Anterior cingulate cortex (tissue), 58 donors: ENCODE measurements at places on chromosomes 16 and 17.

GRCh38 chr16:49471038-49471727, 97.6 kb downstream of the C16orf78 start:
- no peak for DNase-seq

DNA sequence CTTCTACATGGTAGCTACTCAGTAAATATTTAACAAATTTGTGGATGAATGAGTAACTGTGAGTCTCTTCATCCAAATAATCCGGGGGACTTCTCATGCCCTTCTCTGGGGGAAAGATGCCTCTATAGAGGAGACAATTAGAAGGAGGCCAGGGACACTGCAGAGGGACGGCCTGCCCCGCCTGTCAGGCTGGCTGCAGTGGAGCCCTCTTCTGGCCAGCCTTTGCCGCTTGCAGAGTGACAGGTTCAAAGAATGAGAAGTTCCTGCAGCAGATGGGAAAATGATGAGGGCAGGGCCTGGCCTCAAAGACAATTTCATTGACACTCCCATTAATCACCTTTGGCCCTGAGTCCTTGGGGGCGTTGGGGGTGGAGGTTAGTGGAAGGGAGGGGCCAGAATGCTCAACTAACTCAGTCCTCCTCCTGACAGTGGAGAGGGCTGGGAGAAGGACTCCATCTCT, 339.0 kb downstream of the MAF start:
- DNase-seq = no peak

DNA sequence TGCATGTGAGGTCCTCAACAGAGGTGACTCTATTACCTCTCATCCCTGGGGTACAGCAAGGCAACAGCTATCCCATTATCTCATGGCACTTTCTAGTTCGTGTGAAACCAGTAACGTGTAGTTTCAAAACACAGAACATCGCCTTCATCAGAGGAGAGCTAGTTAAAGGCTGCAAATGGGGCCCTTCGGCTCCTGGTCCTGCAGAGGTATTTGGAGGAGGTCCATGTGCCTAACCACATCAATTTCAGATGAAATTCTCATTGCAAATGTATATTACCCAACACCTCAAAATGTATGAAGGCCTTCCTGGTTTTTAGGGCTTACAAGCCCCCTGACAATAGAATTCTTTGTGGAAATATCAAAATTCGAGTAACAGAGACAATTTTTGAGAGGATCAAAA, 95.7 kb upstream of the PSMD7 start:
- no peak for DNase-seq

GRCh38 chr17:17849845-17850373, 13.1 kb upstream of the SREBF1 start:
- no peak for DNase-seq

DNA sequence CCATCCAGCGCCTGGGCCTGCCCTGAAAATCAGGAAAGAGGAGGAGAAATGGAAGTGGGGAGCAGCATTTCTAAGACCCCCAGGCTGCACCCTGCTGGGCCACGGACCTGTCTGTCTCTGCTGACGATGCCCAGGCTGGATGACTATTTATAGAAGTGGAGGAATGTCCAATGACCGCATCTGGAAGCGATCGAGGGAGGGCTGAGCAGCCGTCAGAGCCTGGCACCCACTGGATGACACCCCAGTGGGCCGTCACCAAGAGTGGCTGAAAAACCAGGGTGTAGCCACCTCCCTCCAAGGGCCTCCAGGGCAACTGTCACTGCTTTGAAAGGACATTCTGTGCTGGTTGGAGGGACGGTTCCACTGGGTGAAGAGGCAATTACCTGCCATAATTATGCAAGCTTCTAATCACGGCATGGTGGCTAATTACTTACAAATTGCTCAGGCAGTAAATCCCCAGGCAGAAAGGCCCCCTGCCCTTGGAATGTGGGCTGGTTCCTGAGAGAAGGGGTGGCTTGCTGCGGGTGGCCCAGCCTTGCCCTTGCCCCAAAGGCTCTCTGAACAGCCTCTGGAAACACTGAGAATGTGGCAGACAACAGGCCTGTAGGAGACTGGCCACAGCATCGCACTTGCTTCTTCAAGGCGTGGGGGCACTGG, 332.1 kb downstream of the C16orf95 start:
- DNase-seq = no peak

GRCh38 chr16:88353691-88354090, 29.1 kb upstream of the ZNF469 start:
- DNase-seq = no peak

GRCh38 chr16:27265982-27266381, 2.6 kb downstream of the NSMCE1 start:
- no peak for DNase-seq

- DNase-seq = no peak
Observed at GRCh38 chr16:78441298-78441697, 341.8 kb downstream of the WWOX start.

- DNase-seq = peak; percentile 52
Observed at GRCh38 chr16:29994600-29995323, 655 bp downstream of the HIRIP3 start.

DNA sequence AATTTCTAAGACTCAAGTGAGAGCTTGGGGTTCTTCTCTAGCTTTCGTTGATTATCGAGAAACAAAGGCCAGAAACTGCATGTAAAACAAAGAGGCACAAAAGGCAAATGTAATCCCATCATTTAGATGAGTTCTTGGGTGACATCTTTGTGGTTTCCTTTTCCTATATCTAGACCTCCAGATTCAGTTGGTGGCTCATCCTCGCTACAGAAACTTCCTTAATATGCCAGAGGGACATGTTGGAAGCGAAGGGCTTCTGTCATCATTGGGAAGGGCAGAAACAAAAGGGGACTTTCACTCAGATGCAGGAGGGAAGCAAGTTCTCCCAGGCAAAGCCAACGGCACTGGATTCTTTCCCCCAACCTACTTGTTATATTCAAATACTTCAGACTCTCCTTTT, 150.6 kb upstream of the ZFHX3 start:
- DNase-seq = no peak

DNA sequence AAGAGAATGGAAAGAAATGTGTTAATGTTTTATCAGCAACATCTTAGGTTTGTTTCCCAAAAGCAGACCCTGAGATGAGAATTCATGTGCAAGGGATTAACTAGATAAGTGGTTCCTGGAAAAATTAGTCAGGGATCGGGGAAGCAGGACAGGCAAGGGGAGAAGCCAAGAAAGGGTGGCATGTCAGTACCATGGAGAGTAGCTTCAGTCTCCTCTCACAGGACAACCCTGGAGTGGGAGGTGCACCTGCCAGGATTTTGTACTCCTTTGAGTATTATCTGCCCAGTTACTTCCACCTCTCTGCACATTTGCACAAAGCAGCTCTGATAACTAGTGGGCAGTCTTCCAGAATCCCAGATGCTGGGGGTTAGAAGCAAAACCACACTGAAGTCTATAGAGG, 117.0 kb downstream of the RGS9 start:
- no peak for DNase-seq

- DNase-seq = no peak
Observed at GRCh38 chr16:56423584-56424403, 1.6 kb downstream of the AMFR start.

DNA sequence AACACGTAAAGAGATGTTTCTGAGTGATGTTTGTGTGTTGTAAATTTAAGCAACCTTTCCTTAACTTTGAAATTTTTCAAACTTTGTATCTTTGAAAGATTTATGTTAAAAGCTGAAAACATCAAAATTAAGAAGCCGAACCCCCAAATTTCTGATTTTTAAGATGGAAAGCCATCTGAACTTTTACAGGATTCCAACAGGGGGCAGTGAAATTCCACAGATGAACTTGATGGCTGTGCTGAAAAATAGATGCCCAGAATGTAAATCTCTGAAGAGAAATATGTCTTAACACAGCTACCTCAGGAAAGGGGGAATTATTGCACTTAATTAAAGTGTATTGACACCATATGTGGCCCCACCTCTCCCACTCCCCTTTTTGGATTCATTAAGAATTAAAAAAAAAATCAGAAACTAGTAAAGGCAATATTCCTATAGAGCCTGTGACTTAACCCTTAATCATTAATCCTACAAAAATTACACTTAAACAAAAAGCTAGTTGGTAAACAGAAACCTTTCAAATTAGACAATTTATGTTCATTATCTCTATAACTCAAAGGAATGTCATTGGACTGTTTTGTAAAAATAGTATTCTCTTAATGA, 597.9 kb downstream of the KCNJ2 start:
- DNase-seq = no peak

DNA sequence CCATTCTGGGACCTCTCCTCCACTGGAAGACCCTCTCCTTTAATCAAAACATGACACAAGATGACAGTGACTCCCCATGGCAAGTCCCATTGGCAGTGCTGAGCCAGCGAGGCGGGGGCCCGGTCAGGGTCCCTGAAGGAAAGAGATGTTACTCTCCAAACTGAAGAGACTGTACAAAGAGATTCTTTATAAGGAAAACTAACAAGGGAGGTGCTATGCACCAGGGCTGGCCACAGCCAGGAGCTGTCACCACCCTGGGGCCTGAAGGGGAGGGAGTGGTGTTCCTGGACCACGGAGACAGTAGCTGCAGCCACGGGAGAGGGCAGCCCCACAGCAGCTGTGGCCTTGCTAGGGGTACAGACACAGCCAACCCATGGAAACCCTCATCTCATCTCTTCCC, 123.1 kb downstream of the XYLT1 start:
- DNase-seq = no peak

DNA sequence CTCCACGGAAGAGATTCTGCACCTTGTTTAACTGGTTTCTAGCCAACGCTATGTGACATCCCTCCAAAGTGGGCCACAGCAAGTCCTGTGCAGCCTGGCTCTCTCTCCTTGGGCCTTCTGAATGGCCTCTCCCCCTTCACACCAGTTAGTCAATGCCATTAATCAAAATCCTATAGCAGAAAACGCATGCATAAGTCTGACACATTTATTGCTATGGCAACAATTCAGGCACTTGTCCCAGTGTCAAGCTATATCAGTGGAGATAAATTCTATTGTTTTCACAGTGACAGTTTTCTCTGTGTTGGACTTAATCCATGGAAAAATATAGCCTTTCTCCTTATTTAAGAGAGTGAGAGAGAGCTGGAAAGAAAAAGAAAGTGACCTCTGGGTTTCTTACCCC, 87.2 kb upstream of the TOX3 start:
- no peak for DNase-seq

DNA sequence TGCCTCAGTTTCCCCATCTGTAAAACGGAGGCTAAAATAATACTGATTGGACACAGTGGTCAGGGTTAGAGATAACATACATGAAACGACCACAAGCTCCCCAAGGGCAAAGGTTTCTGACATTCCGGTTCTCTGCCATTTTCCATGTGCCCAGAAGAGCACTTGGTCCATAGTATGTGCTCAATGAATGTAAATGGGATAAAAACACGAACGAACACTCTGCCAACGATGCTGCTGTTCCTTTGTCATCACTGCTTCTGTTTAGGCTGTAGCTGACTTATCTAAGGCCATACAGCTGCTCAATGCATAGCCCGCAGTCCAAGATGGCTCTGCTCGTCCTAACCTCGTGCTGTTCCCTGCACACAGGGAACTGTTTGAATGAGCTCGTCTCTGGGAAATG, 102.0 kb downstream of the RMI2 start:
- no peak for DNase-seq

DNA sequence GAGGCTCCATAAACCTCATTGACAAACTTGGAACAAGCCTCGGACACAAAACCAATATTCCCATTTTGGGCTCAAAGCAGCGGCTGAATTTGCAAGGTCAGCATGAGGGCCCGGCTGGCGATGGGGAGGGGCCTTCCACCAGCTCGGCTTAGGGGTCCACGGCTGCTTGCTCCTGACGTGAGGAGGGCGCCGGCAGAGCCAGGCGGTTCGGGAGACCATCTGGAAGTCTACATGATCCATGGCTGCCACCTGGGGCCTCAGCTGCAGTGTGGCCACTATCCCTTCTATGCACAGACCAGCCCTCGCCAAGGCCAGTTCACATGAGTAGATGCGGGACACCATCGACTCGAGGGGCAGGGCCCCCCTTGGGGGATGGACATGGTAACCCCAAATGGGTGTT, 39.1 kb downstream of the NDEL1 start:
- DNase-seq = no peak

DNA sequence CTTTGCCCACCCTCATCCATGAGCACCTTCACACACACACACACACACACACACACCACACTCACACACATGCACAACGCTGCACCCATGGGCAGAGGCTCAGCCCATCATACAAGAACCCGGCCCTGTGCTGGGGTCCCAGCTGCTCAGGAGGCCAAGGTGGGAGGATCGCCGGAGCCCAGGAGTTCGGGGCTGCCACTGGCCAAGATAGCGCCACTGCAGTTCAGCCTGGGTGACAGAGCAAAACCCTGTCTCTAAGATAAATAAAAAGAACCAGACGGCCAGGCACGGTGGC, 3.4 kb upstream of the FSCN2 start:
- no peak for DNase-seq

DNA sequence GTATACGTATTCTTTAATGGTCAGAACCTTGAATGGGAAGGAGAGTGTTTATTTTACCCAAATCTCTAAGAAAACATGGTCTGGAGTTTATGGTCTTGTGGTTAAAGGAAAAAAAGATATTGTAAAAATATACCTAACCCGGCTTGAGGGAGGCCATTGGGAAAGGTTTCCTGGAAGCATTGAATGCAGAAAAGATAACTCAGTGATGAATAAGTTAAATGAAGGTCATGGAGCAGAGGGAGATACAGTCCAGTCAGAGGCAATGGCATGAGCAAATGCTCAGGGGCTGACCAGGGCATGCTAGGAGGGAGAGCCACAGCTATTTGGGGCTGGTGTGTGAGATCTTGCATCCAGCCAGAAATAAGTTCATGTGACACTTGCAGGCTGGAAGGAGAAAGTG, 430.4 kb upstream of the CDH5 start:
- no peak for DNase-seq

- DNase-seq = no peak
Observed at GRCh38 chr16:78624366-78624765, 524.9 kb downstream of the WWOX start.

DNA sequence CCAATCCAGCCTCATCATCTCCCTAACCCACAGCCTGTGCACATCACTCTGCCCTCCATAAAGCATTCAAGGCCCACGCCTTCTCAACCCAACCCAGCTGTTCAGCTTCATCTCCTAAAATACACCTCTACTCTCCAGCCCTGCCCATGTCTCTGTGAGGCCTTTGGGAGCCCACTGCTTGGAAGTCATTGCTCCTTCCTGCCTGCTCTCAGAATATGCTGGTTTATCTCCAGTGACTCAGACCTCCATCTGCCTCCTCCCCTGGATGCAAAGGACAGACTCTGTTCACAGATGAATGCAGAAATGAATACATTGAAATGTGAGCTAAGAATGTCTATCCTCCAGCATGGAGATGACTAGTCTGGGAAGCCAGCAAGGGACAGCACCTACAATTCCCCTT, 19.0 kb downstream of the KCNG4 start:
- no peak for DNase-seq

DNA sequence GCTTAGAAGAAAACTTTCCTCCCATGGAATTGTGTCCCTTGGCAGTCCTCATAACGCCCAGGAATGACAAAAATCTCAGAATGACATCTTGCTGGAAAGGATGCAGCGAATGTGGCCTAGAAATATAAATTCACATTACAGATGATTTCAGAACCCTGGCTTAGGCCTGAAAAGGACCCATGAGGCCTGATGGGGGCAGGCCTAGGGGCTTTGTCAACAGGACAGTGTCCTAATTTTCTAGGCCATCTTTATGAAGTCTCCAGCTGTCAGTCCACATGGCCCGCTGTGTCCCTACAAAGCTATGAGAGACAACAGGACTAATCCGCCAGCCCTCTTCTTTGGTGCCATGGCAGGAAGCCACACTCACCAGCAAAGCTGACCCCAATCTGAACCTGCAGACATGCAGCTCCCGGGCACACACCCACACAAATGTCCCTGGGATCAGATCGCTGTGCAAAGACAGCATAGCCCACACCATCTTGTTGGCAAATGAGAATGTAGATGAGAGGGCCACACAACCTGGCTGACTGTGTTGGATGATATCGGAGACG, 40.4 kb upstream of the DNAH17 start:
- DNase-seq = no peak
